ENCODE measurements at places on chromosomes 2 and 18. TPM values are rescaled to one million over a fixed set of nuclear protein-coding genes. Genes with fewer than 3 reads are reported as not detected.

DNA sequence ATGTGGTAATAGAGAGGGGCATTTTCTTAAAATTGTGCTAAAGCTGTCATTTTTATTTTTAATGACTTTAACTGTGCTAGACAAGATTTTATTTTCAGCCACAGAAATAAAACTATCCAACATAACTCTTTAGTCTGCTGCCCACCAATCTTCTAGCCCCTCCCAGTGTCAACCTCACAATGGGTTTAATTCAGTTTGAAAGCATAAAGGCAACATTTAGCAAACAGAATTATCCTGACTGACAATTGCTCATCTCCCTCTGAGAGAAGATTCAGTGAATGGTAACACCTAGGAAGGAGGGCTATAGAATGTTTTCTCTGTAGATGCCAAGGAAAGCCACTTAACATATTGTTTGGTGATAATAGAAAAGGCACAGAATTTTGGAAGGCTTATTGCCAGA is 5.2 kb downstream of the ERMN start:
- no peak for DNase-seq

Gene SKOR2
- total RNA-seq, result not detected

Gene LINC00305
- not detected for total RNA-seq

- no peak for DNase-seq
Observed at GRCh38 chr2:134823431-134823830, 15.0 kb upstream of the ACMSD start.

Gene UNC80
- total RNA-seq, result not detected

Measured in heart left ventricle (tissue), 16 donors.